ENCODE measurements at places on chromosomes 1 and 21.

DNA sequence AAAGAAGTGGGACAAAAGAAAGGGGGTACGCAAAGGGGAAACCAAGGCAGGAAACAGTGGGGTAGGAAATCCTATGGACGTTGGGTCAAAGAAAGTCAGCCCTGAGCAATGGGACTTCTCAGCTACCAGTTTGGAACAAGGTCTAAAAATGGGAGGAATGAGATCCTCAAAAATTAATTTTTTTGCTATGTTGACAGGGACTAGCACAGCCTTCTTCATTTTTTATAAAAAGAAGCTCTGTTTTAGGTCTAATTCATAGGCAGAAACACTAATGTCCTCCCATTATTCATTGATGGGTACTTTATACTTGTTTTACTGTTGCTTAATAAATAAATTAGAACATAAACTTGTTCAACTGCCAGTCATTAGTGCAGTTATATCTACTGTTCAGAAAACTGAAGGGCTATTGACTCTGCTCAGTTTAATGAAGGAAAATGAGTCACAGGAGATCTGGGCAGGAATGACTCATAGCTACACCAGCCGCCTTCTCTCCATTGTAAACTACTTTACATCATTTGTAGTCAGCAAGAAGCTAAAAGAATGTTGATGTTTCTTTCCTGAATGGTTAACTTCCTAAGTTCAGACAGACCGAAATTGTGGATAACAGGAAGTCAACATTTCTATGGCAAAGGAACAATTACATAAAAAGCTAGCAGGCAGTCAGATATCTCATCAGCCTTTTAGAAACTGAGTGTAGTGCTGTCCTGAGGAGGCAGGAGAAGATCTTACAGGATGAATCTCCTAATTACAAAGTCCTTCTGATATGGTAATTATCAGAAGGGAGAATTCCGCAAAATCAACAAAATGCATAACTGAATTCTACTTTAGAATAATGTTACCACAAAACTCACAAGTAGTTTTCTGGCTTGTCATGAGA, 356.4 kb upstream of the PKN2 start:
- no peak for DNase-seq

DNA sequence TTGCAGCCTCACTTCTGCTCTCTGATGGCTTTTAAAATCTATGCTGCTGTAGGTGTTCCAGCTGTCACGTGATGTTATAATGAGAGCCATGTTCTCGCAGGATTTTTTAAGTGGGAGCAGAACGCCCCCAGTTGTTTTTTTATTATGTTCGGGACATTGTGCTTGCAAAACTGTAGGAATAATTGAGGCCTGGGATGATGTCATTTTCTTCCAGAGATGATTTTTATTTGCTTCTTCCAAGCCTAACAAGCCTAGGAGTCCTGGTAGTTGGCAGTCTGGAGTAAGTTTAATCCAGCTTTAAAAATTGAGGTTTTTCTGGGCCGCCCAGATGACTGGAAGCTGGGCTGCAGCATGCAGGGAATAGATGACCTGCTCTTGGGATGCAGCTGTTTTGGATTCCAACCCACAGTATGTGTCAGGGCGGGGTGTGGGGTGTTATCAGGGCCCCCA, 34.6 kb upstream of the CHIT1 start:
- DNase-seq = no peak

DNA sequence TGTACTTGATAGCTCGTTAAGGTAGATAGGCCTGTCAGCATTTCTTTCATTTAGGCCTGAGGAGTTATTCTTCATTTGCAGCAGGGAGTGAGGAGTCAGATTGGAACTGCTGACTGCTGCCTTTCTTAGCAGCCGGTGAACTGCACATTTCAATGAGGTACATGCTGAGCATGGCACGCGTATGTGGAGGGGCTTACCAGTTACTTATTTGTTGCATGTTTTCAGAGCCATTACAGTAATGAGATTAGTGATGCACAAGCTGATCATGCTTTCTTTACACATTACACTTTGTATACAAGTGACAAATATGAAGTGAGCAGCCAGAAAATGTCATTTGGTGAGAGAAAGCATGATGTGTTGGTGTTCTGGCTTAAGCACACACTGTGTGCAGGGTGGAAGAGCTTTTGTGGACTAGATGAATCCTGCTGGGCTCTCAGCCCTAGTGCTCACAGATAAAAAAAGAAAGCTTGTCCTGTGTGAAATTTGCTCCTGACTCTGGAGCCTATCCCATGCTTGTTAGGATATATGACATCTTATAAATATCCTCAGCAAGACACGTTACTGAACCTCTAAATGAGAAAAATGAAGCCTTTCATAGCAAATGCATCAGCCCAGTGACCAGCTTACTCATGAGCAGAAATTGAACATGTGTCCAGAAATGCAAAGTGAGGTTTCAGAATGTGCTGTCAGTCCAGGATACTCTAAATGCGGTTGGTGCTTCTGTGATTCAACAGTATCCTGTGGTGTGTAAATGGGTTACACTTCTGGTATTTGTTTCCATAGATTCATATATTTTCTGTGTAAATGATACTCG, 574.7 kb upstream of the ADGRL2 start:
- no peak for DNase-seq

DNA sequence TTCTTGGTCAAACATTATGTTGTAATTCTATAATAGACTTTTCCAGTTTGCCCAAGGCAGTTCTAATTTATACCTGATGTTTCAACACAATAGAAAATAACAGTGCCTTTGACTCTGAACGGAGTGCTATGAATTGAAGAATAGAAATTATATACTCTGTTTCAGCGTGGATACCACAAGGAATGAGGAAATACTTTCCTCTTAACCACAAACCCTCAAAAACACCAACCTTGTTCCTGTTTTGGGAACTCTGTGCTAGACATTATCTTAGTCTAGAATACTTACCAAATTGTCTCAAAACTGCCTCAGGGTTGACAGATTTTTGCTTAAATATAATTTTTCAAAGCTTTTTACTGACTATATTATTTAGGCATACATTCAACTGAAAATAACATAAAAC, 1629.3 kb downstream of the MRPL39 start:
- DNase-seq = no peak

All from activated naive CD4-positive, alpha-beta T cell treated with anti-CD3 and anti-CD28 coated beads, Interleukin-2, amount 50 U/mL, for 16 hours (primary cell).